Stimulated activated CD4-positive, alpha-beta T cell treated with anti-CD3 and anti-CD28 coated beads, Interleukin-12 subunit alpha, Interleukin-12 subunit beta, amount 100 ng/mL, for 48 hours (primary cell): ENCODE measurements at places on chromosomes 7 and 10.

DNA sequence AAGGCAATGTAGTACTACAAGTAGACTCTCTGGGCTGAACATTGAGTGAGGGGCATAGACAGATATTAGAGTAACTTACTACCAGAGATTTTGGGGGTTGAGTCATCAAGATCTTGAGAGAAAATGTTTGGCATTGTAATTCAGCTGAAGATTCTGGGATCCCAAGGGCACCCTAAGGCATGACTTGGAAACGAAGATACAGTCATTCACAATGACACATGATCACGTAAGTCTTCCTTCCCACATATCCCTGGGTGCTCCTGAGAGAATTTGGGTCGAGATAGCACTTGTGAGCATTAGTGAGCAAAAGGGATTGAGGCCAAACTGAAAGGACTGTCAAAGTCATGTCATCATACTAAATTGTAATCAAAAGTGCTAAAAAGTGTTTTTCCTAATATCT is 192.5 kb upstream of the PCLO start:
- no peak for DNase-seq

- no peak for DNase-seq
These were observed 55.4 kb downstream of the TNS3 start for GRCh38 chr7:47526466-47526865.

DNA sequence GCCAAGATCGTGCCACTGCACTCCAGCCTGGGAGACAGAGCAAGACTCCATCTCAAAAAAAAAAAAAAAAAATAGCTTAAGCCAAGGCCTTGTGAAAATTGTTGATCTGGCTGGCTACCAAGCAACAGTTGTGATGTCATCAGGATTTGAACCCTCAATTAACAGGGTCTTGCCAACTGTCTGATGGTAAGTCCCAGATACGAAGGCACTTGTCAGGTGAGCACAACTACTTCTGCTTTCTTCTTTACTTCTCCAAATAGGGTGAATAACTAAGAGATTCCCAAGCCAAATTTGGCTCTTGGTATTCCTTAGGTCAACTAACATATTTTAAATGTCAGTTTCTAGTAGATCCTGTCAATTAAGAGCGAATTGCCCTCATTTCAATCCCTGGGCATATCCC is 47.4 kb downstream of the ANKRD61 start:
- DNase-seq: no peak

DNA sequence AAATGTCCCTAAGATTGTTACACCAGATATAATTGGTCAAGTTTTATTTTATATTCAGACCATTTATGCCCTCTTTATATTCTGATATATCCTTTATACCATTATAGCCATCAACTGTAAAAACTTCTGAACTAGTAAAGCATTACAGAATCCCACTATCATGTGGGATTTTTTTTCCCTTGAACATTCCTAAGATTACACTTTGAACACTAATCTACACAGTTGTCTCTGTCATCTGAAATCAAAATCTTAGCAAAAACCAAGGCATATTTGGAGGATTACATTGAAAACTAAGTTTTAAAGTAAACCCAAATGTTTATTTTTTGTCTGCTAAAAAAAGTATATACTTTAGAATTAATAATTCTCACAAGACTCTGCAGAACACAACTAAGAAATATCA is 116.2 kb upstream of the GPR22 start:
- DNase-seq: no peak

GRCh38 chr10:13939391-13939790 is 352.6 kb downstream of the PRPF18 start:
- DNase-seq: no peak

DNA sequence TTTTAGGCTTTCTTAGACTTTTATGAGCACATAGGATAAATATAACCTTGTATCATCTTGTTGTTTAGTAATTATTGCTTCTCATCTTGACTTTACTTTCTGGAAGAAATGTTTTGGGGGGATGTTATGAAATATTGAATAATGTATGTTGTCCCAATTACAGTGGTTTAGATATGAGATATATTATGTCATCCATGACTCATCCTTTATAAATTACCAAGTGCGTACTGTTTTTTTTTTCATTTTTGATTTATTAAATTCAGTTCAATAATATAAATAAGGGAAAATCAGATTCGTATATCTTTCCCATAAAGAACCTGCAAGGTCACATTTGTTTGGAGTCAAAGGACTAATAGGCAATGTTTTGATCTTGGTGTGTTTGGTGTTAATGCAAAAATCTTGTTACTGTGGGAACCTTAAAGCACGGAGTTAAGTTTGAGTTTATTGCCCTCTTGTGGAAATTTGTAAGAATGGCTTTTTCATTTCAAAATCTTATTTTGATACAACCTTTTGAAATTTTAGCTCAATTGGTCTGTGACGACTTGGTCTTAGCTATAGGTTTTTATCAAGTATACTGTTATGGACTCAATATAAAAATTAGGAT is 108.6 kb downstream of the SRI start:
- no peak for DNase-seq

DNA sequence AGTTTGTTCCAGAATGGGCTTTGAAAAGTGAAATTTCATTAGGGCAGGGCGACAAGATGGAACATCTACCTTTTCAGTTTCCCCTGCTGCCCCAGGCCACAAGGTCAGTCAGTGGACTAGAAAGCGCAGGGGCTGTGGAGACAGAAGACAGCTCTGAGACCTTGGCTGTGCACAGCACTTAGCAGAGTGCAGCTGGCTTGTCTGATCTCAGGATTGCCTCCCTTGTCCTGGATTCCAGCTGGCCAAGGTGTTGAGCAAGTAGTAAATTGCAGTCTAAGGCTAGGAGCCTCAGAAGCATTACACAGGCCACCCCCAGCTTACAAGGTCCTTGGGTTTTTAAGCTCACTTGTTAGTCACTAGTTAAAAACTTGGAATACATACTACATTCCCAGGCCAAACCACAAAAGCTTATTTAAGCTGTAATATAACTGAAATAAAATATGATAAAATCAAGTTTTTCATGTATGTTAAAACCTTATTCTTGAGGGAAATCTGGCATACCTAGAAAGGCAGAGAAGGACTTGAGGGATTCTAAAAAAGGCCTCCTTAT is 67.3 kb upstream of the NPY start:
- DNase-seq: no peak

DNA sequence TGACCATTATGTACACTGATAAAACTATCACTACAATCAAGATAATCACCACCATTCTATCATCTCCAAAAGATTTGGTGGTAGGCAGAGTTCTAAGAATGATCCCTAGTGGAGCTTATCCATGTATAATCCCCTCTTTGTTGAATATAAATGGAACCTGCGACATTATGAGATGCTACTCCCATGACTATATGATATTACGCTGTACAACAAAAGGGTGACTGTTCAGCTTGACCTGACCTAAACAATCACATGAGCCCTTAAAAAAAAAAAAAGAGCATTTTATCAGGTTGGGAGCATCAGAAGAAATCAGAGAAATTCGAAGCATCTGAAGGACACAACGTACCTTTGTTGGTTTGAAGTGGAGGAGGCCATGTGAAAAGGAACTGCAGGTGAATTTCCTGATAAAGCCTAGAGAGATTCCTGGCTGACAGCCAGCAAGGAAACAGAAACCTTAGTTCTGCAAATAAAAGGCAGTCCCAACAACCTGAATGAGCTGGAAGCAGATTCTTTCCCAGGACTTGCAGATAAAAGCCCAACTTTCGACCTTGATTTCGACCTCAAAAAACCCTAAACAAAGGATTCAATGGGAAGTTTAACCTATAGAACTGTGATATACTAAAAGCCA is 270.7 kb downstream of the ADRA2A start:
- DNase-seq: no peak

GRCh38 chr7:136245327-136246004 is 268.3 kb upstream of the MTPN start:
- no peak for DNase-seq

GRCh38 chr10:98967601-98968000 is 268.1 kb downstream of the HPSE2 start:
- no peak for DNase-seq

GRCh38 chr7:20441346-20441745 is 110.6 kb downstream of the ITGB8 start:
- DNase-seq: no peak

- no peak for DNase-seq
These were observed 3.2 kb downstream of the MAFK start for GRCh38 chr7:1533547-1534329.

DNA sequence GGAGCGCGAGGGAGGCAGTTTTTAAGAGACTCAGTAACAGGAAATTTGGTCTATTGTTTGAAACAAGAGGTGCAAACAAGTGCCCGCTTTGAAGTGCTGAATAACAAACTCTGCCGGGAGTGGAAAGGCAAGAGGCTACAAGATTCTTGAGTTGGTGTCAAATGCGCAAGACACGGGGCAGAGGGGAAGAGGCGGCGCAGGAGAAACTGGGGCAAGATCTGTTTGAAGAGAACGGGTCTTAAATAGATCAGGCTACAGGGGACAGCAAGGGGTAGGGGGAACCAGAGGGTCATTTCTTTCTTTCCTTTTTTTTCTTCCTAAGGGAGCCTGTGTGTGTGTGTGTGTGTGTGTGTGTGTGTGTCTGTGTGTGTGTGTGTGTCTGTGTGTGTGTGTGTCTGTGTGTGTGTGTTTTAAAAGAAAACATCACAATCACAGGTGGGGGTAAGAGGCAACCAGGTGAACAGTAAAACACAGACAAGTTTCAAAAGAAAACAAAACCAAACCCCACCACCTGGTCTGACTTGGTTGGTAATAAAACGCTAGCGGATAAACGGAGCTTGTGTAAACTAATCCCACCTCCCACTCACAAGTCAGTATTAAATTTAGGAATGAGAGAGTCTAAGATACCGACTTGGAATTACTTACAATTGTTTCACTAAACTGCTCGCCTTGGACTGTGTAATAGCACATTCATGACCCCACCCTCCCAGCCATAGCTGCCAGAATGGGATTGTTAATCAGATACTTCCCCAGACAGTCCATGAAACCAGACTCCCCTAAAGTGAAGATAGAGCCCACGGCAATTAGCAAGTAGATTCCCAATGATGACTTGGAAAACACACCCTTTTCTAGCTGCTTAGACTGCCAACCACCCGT is 13.1 kb upstream of the CUX1 start:
- no peak for DNase-seq

DNA sequence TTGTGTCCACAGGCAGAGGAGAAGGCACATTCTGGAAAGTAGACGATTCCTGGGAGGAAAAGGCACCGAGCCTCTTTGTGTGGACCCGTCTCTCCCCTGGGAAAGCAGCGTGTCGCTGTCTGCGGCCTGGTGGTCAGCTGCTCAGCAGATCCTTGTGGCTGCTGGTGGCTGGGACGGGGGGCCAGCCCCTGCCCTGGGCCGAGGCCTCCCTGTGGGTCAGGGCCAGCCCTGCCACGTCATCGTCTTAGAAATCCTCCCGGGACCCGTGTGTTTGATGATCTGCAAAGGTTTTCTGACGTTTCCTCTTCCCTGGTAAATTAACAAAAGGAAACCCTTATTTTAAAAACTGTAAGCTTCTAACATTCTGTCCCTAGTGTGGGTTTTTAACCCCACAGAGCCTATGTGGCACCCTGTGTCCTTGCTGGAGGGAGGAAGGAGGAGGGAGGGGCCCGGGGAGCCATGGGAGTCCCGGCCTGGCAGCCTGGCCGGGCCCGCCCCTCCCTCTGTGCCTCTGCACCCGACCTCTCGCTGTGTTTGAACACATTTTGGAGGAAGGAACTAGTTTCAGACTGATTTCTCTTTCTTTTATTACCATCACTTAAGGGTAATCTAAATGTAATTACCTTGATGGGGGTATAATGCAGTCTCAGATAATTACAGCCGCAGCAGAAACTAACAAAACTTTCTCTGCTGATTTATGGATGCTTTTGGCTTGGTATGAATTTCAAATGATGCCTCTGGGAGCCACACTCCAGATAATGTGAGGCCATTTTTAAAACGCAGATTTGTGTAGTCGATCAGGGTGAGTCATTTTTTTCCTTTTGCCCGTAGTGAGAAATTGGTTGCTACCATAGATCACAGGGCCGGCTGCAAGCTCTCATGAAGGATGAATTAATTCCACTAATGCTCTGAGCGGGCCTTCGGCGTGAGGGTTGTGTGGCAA is 85.5 kb downstream of the NKX6-2 start:
- DNase-seq: no peak

DNA sequence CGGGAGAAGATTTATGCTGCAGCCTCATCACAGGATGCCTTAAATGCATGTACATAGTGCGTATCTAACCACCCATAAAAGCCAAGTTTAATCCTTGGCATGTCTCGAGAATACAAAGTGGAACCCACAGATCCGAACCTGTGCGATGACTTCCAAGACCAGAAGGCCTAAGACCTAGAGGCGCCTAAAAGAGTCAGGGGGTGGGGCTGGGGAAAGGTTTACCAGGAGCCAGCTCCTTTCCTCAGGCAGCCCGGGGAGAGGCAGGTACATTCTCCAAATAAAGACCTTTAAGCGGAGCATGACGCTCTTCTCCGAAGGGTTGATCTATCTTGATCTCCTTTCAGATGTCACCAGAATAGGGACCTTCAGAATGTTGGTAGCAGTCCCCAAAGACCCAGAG is 9.7 kb downstream of the SP8 start:
- no peak for DNase-seq

DNA sequence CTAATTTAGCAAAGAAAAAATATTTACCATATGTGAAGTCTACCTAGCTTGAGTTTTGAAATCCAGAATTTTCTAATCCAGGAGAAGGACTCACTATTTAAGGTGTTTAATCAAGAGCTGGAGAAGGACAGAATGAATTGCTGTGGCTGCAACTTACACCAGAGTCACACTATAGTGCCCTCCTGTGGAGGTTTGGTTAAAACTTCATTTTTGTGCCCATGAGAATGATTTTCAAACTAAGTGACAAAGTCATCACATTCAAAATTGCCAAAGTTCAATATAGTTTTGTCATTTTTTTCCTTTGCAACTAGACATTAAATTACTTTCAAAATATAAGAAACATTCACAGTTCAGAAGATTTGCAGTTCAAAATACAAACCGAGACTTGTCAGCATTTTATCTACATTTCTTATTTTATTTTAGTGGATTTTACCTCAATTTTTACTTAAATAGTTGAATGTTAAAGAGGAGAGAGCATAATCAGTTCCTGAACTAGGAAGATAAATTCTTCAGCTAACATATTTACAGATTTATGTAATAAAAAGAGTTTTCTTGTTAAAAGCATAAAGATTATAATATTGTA is 70.7 kb downstream of the CABCOCO1 start:
- DNase-seq: no peak

- no peak for DNase-seq
These were observed 59.2 kb downstream of the DENND2A start for GRCh38 chr7:140581411-140581810.

- DNase-seq: no peak
These were observed 88.0 kb downstream of the CELF2 start for GRCh38 chr10:11105676-11106004.

DNA sequence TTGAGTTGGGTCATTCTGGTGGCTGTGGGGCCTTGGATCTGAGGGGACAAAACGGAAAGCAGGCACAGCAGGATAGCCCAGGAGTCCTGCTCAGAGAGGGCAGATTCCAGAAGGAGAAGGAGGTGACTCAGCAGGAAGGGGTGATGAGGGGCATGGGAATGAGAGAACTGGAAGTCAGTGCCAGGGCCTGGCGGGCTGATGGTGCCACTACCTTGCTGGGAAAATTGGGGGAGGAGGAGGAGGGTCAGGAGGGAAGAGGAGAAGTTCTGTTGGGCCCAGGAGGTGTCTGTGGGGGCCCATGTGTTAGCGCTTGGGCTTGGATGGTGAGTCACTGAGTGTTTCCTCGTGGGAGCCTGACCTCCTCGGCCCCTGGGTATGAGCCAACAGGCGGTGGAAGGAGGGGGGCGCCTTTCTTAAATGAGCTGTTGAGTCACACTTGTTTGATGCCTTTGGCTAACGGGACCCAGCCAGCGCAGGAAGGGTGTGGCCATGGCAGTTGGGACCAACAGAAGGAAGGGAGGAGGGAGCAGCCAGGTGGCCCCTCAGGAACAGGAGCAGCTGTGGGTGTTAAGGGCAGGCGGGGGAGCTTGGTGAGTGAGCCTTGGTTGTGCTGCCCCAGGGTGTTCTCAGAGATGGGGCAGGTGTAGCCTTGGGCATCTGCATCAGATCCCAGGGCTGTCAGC is 130.0 kb upstream of the BTBD16 start:
- no peak for DNase-seq
